ENCODE measurements at places on chromosomes 12 and 14.

- no peak for DNase-seq
Measured at GRCh38 chr12:92844151-92844763, 84.8 kb downstream of the EEA1 start.

DNA sequence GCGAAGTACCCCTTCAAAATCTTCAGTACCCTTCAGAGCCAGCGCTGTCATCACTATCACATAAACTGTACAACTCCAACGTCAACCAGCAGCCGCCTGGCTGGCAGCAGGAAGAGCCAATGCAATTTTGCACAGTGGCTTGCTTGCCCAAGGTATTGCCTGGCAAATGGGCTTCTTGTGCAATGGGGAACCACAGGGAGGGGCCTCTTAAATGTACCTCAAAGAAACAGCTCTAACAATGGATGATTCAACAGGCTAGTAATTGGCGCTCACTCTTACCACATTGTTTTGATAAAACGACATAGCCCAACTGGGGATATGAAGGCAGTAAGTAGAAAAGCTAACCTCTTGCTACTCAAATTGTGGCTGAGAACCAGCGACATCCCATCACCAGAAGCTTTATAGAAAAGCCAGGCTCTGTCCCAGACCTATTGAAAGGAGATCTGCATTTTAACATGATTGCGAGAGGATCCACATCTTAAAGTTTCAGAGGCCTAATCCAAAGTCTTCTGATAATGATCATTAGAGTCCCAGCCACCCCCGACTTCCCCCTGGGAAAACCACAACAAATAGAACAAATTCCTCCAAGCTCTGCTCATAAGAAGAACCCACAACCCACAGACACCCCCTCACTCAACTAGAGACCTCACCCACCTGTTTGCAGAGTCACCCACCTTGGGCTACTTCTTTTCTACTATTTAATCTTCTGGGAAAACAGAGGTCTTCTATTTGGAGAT, 125.3 kb upstream of the HIF1A start:
- DNase-seq: peak; percentile 35

- no peak for DNase-seq
Measured at GRCh38 chr14:97224016-97224415, 426.8 kb downstream of the VRK1 start.

DNA sequence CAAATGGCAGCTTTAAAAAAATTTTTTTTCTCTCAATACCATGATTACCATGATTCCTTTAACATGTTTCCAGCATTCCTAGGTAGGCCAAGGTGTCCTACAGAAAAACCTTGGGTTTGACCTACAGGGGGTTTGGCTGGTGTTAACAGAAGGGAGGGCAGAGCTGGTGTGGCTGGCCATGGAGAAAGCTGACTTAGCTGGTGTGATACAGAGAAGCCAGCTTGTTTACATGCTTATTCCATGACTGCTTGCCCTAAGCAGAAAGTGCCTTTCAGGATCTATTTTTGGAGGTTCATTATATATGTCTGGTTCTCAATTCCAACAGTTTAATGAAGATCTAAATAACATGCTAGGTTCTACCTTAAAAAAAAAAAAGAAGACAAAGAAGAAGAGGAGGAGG, 68.6 kb downstream of the EEA1 start:
- no peak for DNase-seq

- DNase-seq: no peak
Measured at GRCh38 chr12:131487388-131488124, 223.3 kb upstream of the SFSWAP start.
